Left lung (tissue), 14 donors: ENCODE measurements at places on chromosomes 7 and 10. TPM values are rescaled to one million over a fixed set of nuclear protein-coding genes. Genes with fewer than 3 reads are reported as not detected.

GRCh38 chr10:51768886-51769465, 69.6 kb upstream of the CSTF2T start:
- DNase-seq, result no peak

DNA sequence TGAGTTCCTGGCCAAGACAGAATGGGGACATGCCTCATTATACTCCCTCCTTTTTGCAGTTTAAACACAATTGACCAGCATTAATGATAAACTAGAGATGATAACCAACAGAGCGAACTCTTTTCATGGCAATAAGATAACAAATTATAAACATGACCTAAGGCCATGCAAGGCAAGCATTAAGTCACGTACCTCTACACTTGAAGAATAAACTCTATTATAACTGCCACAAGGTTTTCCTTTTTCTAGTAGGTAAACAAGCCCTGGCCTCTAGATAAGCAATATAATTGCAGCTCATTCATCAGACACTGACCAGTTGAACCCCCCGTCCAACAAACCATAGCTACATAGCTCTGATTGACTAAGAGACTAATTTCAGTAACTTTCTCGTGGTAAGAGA, 767.0 kb downstream of the GRM8 start:
- DNase-seq, result no peak

DNA sequence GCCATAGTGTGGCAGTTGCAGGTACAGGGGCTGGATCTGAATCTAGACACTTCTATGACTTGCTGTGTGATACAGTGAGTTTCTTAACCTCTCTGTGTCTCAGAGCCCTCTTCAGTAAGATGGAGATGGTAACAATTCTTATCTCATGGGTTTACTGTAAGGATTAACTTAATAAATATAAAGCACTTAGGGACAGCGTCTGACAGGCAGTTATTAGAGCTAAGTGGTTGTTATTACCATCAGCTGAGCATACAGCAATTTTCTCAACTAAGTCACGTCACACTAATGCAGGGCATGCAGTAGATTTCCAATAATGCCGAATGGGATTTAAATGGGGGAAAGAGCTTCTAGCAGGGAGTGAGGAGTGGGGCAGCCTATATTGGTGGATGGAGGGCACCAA, 162.6 kb downstream of the SH2D4B start:
- DNase-seq, result no peak

SPDYE6 gene
- total RNA-seq, result not detected

ADRA2A gene
- 2.8 TPM for total RNA-seq

NRG3 gene
- 1.5 TPM for total RNA-seq
